ENCODE measurements at places on chromosomes 7 and 10.

DNA sequence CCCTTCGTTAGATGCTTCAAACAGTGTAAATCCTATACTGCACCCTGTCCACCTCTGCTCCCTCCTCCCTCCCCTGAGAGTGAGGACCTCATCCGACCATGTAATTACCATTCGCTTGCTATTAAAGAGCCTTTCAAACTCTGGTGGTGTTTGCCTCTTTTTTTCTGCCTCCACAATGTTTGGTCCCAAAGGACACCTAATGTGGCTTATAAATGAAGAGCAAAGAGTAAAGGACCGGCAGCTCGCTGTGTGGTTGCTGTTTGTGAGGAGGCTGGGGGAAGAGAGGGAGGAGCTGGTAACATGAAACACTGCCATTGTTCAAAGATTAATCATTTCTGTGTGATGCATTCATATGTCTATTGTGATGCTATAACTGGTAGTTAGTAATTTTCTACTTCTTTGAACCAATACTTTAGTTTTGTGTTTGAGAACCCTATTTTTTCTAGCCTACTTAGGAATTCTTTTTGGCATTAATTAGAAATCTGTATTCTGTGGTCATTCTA is 27.9 kb downstream of the MTURN start:
- DNase-seq = no peak

GRCh38 chr7:151437159-151437553 is 2.8 kb downstream of the CRYGN start:
- no peak for DNase-seq

DNA sequence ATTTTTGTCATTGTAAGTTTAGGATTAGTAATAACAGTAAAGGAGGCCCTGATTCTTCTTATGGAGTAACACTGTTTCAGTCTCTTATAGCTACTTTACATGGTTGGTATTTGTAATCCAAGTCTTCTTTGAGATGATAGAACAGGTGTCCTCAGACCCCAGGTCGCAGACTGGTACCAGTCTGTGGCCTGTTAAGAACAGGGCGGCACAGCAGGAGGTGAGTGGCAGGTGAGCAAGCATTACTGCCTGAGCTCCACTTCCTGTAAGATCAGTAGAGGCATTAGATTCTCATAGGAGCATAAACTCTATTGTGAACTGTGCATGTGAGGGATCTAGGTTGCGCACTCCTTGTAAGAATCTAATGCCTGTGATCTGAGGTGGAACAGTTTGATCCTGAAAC is 77.3 kb downstream of the STK31 start:
- DNase-seq = no peak

GRCh38 chr7:148397985-148398384 is 192.6 kb upstream of the C7orf33 start:
- DNase-seq = no peak

- DNase-seq = no peak
Measured at GRCh38 chr10:71483885-71484751, 87.4 kb downstream of the CDH23 start.

GRCh38 chr7:105602325-105603305 is 21.3 kb upstream of the EFCAB10 start:
- DNase-seq = peak; percentile 77

DNA sequence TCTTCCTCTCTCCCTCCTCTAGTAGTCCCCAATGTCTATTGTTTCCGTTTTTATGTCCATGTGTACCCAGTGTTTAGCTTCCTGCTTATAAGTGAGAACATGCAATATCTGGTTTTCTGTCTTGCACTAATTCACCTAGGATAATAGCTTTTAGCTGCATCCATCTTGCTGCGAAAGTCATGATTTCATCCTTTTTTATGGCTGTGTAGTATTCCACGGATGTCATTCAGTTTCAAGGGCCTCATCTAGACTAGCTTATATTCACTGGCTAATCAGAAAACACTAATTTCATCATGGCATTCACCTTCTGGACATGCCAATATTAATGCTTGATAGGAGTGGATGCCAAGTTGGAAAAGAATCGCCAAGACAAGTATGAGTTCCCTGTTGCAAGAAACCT is 619.6 kb upstream of the AUTS2 start:
- DNase-seq = no peak

- DNase-seq = peak; percentile 37
Measured at GRCh38 chr10:75097666-75098285, 13.7 kb upstream of the SAMD8 start.

GRCh38 chr7:127710635-127711034 is 58.6 kb downstream of the SND1 start:
- no peak for DNase-seq

- DNase-seq = peak; percentile 79
Measured at GRCh38 chr10:36779238-36779846, 346.1 kb upstream of the ANKRD30A start.

- DNase-seq = no peak
Measured at GRCh38 chr7:16691241-16691640, 45.3 kb downstream of the BZW2 start.
